ENCODE measurements at places on chromosomes 3 and 15.
A peak's percentile ranks its signal among the peaks of the same experiment; 100 is the strongest.

DNA sequence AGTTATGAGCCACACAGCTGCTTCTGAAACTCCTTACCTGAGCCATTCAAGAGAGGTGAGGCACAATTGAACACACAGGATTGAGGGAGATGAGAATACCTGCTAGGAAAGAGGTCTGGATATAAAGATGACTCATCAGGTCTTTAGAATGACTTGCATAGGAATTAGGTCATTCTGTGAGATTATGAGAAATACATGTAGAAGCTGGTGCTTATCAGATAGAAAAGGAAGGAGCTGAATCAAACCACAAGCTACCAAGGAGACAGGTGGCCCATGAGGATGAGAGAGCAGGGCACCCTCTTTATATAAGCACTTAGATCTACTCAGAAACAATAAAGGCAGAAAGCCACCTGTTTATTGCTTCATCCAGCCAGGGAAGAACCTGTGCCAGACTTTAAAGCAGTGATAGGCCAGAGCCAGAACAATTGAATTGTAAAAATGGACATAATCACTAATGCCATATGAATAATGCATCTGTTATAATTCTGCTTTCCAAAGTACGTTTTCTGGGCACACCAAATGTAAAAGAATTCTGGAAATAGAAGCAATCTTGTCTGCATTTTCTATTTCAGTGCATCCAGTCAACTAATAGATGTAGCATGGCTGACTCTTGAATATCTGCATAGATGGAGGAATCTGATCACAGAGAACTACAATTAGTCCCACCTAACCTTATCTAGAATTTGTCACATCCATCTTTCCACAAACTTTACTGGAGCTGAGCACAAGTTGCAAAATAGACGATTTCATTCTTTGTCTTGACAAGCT, 74.9 kb downstream of the PIK3R4 start:
- no peaks in the 10 kb centered on the region for H3K4me1 ChIP-seq
- H3K27ac ChIP-seq, result no peak overlapping the region
- no peak for DNase-seq
- no peaks in the 10 kb centered on the region for H3K27me3 ChIP-seq

DNA sequence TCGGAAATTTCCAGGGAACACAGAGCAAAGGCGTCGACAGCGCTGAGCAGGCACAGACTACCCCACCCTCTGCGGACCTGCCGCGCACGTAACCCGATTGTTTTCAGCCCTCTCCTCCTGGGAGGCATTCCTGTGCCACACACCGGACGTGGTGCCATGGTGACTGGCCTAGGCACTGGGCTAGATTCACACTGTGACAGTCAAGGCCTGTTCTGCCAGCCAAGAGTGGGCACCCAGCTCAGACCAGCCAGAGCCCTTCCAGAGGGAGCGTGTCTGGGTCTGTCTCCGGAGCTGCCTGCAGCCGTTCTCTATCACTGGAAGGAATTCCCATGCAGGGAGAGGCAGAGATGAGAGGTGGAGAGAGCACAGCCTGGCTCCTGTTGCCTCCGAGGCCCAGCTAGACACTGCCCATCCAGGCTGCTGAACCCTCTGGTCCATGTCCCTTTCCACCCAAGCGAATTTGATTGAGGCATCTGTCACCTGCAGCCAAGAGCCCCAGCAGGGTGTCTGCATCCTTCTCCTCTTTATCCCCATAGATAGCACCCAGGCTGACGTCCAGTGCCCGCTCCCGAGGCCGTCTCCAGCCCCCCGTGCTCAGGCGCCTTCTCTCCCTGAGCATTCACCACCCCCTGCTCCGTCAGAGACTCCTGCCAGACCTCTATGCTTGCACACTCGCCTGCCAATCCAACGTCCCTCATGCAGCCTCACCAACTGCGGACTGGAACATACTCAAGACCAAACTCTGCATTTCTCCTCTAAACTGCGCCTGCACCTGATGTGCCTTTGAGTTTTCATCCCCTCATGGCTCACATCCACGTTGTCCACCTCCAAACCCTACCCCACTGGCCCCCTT, 267.5 kb downstream of the OCA2 start:
- no peak overlapping the region for H3K4me3 ChIP-seq
- DNase-seq, result no peak
- no peaks in the 10 kb centered on the region for H3K4me1 ChIP-seq
- H3K27ac ChIP-seq, result no peak overlapping the region
- H3K36me3 ChIP-seq, result no peaks in the 10 kb centered on the region

GRCh38 chr3:159634483-159634882, 354.2 kb upstream of the IL12A start:
- H3K36me3 ChIP-seq, result no peaks in the 10 kb centered on the region
- no peak overlapping the region for H3K27ac ChIP-seq
- DNase-seq, result no peak
- no peaks in the 10 kb centered on the region for H3K27me3 ChIP-seq
- no peaks in the 10 kb centered on the region for H3K4me1 ChIP-seq

- no peak overlapping the region for H3K27ac ChIP-seq
- H3K36me3 ChIP-seq, result no peaks in the 10 kb centered on the region
- DNase-seq, result peak; percentile 12
- H3K27me3 ChIP-seq, result no peaks in the 10 kb centered on the region
- no peaks in the 10 kb centered on the region for H3K4me1 ChIP-seq
These were observed 171.5 kb downstream of the NUP210 start for GRCh38 chr3:13248640-13249039.

DNA sequence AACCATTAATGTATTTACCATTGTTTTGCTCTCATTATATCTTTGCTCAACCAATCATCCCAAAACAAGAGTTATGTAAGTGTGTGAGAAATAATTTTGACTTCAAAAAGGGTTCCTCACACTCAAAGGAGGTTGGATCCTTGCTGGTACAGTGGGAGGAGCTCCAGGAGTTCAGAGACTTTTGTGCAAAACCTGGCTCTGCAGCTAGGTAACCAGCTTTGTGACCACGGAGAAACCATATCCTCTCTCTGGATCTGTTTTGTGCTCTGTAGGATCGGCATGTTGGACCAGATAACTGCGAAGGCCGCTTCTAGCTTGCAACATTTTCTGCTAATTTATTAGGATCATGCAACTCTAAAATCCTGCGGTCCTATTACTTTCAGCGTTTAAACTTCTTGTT, 128.6 kb upstream of the LIPC start:
- DNase-seq, result no peak
- no peaks in the 10 kb centered on the region for H3K27me3 ChIP-seq
- no peak overlapping the region for H3K27ac ChIP-seq
- no peak overlapping the region for H3K4me3 ChIP-seq

DNA sequence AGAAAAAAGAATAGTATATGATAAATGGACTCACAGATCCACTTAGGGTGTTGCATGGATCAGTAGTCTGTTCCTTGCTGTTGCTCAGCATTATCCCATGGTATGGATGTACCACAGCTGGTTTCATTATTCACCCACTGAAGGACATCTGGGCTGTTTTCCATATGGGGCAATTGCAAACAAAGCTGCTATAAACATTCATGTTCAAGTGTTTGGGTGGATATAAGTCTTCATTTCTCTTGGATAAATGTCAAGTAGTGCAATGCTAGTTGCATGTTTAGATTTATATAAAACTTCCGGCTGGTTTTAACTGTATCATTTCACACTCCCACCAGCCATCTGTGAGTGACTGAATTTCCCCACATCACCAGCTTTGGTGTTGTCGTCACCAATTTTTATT, 137.7 kb downstream of the ASB7 start:
- H3K27ac ChIP-seq, result no peak overlapping the region
- H3K4me1 ChIP-seq, result no peaks in the 10 kb centered on the region
- H3K4me3 ChIP-seq, result no peak overlapping the region
- DNase-seq, result no peak
- no peaks in the 10 kb centered on the region for H3K27me3 ChIP-seq

- H3K27ac ChIP-seq, result no peak overlapping the region
- no peaks in the 10 kb centered on the region for H3K27me3 ChIP-seq
- H3K4me1 ChIP-seq, result no peaks in the 10 kb centered on the region
- H3K36me3 ChIP-seq, result no peaks in the 10 kb centered on the region
- H3K4me3 ChIP-seq, result no peak overlapping the region
These were observed 32.8 kb downstream of the OSBPL10 start for GRCh38 chr3:31948280-31948679.

DNA sequence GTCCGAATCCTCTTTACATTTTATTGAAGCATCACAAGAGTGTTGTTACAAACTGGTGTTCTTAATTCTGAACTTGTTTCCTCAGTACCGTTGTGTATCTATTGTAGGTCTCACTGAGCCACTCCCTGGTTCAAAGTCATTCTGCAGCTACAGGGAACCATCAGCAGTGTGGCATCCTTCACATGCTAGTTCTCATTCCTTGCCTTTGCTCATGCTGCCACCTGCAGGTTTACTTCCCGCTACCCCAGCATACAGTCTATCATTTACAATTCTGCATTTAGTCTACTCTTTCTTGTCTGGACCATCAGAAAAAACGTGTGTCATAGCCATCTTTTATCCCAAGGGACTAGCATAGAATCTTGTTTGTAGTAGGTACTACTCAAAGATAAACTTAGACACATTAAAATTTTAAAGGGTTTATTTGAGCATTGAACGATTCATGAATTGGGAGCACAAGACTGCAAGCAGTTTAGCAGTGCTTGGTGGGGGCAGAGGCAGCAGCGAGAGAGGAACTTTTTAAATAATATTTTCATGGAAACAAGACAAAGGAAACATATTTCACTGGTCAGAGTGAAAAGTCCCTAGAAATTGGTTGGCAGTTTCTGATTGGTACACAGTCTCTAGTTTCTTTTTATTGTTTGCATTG, 402.1 kb downstream of the CADM2 start:
- no peaks in the 10 kb centered on the region for H3K36me3 ChIP-seq
- no peak overlapping the region for H3K4me3 ChIP-seq
- peak; percentile 49 for DNase-seq
- H3K27ac ChIP-seq, result no peak overlapping the region

GRCh38 chr3:30611613-30612436, 5.4 kb downstream of the TGFBR2 start:
- H3K4me3 ChIP-seq, result peak overlapping the region; percentile 33
- H3K36me3 ChIP-seq, result no peaks in the 10 kb centered on the region
- H3K27me3 ChIP-seq, result no peaks in the 10 kb centered on the region
- no peak for DNase-seq

DNA sequence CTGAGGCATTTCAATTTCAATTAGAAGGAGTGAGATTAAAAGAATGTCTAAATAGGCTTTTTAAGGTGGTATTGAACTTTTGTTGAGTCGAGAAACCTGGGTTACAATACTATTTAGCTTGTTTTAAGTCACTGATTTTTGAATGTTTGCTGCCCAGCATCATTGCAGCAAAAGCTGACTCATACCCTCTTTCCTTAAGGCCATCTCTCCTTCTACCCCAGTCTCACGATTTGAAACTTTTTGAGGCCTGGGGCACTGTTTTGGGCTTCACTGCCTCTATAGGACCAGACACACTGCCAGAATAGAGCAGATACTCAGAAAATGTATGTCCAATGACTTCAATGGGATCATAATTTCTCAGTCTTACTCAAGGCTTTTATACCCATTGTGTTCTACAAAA, 319.6 kb upstream of the TGFBR2 start:
- peaks cover 10% of the 10 kb centered on the region for H3K4me1 ChIP-seq
- no peaks in the 10 kb centered on the region for H3K36me3 ChIP-seq
- no peak for DNase-seq
- H3K4me3 ChIP-seq, result no peak overlapping the region
